ENCODE measurements at places on chromosomes 1 and 21.

DNA sequence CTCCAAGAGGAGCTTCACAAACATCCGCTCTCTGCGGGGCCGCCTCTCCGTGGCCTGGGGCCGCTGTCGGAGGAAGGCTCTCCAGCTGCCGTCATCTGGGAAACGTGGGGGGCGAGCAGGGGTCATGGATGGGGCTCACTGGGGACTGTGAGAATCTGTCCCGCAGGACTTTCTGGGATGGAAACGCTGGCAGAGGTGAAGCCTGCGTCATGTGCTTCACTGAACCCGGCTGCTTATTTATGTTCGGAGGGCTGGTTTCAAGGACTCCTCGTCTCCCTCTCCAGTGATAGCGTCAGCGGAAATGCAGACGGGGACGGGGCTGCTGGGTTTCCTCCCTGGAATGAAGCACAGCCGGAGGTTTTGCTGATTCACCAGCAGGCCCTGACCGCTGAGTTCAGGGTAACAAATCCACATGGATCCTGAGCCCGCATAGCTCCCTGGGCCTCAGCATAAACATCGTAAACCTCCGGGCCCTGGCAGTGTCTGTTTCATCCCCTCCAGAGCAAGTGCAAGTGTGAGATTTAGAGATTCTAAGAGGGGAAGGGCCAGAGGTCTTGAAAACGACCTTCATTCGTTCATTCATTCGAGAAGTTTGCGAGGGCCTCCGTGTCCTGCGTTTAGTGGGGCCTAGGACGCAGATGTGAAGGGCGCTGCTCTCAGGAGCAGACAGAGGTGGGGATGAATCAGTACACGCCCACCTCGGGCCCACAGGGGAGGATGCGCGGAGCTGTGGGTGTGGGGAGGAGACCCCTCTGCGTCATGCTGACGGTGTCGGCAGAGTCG lies 7.0 kb upstream of the POFUT2 start:
- no peak for DNase-seq

DNA sequence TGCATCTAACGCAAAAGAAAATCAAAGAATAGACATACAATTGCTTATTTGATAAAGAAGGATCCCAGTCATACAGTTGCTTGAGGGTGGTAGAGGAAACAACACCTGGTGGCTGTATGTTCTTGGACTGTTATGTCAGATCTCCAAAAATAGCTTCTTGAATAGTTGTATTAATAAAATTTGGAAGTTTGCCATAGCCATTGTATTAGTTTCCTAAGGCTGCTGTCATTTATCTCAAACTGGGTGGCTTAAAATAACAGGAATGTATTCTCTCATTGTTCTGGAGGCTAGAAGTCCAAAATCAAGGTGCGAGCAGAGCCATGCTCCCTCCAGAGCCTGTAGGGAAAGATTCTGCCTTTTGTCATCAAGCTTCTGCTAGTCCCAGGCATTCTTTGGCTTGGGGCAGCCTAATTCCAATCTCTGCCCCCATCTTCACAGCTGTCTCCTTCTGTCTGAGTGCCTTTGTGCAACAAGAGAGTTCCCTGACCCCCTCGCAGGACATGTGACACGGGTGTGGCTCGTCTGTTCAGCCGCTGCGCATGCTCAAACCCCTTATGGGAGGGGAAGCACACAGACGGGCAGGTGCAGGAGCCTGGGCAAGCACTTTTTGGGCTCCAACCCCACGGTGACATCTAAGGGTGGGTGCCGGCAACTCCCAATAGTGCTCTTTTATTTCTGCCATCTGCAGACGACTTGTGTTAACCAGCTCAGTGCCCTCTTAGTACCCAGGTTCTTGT lies 21.7 kb upstream of the GRIK1 start:
- no peak for DNase-seq

- DNase-seq: no peak
Observed at GRCh38 chr1:39453603-39454002, 37.8 kb upstream of the BMP8A start.

DNA sequence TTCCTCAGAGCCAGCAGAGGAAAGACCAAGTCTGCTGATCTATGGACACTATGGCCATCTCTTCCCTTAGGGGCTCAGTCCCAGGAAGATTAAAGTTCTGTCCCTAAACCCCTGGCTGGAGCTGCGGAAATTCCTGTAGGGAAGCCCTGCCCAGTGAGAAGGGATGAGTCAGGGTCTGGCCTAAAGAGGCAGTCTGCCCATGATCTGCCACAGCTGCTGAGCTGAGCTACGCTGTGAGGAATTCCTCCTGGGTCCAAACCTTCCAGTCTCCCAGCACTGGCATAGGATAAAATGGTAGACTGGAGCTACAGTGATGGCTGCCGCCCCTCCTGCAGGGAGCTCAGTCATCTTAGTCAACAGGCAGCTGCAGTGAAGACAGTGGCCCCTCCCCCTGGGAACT lies 213.7 kb downstream of the BRINP2 start:
- DNase-seq: no peak

- DNase-seq: no peak
Observed at GRCh38 chr1:202227997-202228401, 34.4 kb downstream of the LGR6 start.

DNA sequence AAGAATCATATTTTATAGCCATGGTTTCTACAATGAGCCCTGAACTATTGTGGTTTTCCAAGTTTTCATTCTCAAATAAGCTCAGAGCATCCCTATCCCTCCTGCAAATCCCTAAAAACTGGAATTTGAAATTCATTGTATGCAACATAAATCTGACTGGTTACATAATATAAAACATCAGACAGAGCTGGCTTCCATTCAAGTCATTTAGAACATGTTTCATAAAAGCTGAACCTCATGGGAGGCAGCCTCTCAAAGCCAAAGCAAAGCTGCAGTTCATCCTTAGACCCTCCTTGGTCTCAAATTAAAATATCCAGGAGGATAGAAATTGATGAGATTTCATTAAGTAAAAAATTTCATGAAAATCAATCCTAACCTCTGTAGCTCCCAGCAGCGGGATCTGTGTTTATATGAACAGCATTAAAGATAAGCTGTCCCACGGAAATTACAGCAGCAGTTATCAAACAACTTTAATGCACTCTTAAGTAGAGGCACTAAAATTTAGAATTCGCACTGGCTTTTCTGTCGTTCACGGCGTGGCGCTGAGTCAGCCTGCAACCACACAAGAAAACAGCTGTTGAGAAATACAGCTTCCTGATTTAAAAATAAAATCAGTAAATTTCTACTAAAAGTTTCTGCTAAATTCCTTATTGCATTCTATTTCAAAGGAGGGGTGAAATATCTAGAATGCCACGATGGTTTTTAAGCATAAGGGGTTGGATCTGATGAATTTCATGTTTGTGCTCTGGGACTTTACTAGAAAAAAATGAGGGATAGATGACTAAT lies 99.9 kb upstream of the TIAM1 start:
- no peak for DNase-seq

GRCh38 chr1:168091720-168092550 lies 44.8 kb downstream of the GPR161 start:
- no peak for DNase-seq

DNA sequence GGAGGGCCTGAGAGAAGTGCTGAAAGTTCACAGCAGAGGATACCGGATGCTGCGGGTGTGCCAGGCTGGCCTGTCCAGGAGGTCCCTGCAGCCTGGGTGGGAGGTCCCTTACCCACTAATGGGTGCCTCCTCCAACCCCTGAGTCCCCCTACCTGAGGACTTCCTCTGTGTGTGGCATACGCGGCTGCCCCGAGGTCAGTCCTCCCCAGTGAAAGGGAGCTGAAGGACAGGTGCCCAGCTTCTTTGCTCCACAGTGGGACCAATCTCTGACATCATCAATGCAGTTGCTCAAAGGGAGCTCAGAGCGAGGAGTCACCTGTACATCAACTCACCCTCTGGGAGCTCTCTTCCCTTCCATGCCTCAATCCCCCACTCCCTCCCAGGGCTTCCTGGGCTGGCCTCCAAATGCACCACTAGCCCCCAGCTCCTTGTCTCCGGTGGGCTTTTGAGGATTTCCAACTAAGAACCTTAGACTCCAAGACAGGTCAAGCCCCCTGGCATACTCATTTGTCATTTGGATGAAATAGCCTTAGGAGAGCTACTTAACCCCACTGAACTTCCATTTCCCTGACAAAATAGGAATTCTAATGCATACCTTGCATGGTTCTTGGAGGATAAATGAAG lies 53.9 kb downstream of the PDE9A start:
- no peak for DNase-seq

DNA sequence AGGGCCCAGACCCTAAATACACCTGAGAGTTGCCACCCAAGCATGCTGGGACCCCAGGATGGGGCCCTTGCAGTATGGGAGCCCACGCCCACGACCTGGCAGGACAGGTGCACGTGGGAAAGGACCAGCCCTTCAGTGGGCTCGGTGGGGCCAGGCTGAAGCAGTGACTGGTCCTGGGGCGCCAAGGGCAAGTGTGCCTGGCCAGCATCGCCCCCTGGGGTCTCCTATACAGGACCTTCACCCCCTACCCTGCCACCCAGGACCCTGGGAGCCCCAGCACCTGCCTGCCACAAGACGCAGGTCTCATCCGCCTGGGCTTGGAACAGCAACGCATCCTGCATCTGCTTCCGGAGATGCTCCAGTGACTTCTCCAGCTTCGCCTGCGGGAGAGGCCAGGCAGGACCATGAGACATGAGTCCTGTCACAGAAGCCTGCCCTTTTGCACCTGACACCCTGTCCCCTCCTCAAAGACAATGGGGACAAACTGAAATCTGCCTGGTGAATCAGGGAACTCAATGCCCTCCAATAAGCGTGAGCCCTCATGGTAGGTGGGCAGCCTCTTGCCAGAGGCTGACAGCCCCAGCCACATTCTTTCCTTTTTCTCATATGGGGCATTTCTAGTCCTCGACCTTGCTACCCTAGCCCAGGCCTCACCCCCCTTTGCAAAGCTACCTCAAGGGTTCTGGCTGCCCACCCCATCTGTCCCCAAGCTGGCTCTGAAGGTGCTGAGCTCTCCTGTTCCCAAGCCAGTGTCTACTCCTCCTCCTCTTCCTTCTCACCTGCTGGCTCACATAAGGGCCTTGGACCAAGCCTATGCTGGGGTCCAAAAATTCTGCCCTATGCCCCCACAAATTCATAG lies 4.6 kb downstream of the TRIM11 start:
- no peak for DNase-seq

Data from GM12891 (cell line).